A549 treated with AZD2906 at 1 μM for 4 hours (cell line): ENCODE measurements at places on chromosomes 12 and 14. TPM values are rescaled to one million over a fixed set of nuclear protein-coding genes. Genes with fewer than 3 reads are reported as not detected.

Gene ITGB7
- 0.22 to 0.46 TPM (median 0.36 TPM) in 5 replicates for total RNA-seq

Gene GALNT16
- total RNA-seq = 2.6 to 3.1 TPM (median 2.7 TPM) in 5 replicates

Gene STXBP6
- total RNA-seq = 2.4 to 3.1 TPM (median 2.7 TPM) in 5 replicates

Gene KLRC2
- 1.3 to 2.2 TPM (median 2.0 TPM) in 5 replicates for total RNA-seq

Gene TMEM229B
- 0.17 to 0.32 TPM (median 0.19 TPM) in 5 replicates for total RNA-seq

Gene PRB2
- not detected in 5 replicates for total RNA-seq

Gene ABCC9
- total RNA-seq = 0.01 to 0.03 TPM (median 0.01 TPM) in 4 of 5 replicates, not detected in the other

Gene SIX1
- 5.7 to 7.5 TPM (median 6.9 TPM) in 5 replicates for total RNA-seq

Gene PPM1H
- 6.2 to 9.5 TPM (median 6.7 TPM) in 5 replicates for total RNA-seq

Gene RNU4-1
- 97.7 TPM in 1 of 5 replicates, not detected in the others for total RNA-seq

Gene GLIPR1L1
- total RNA-seq = not detected in 5 replicates

Gene ERP27
- total RNA-seq = not detected in 5 replicates

Gene RHEBL1
- 3.2 to 5.1 TPM (median 4.1 TPM) in 5 replicates for total RNA-seq

Gene DCTN2
- 119 to 184 TPM (median 123 TPM) in 5 replicates for total RNA-seq

Gene CTSG
- not detected in 5 replicates for total RNA-seq

Gene ZBTB25
- total RNA-seq = 3.8 to 5.7 TPM (median 5.2 TPM) in 5 replicates

Gene REP15
- 0.14 to 0.52 TPM (median 0.30 TPM) in 5 replicates for total RNA-seq

Gene LYZ
- 0.07 to 0.72 TPM (median 0.08 TPM) in 3 of 5 replicates, not detected in the others for total RNA-seq

Gene SELPLG
- total RNA-seq = 0.79 to 1.1 TPM (median 0.94 TPM) in 5 replicates

Gene FOXJ2
- total RNA-seq = 7.4 to 10.3 TPM (median 9.3 TPM) in 5 replicates

Gene ANKRD33
- total RNA-seq = 0.05 to 0.11 TPM (median 0.07 TPM) in 4 of 5 replicates, not detected in the other

Gene SLC10A1
- not detected in 5 replicates for total RNA-seq

Gene WSCD2
- not detected in 5 replicates for total RNA-seq

Gene L2HGDH
- 8.5 to 12.0 TPM (median 9.9 TPM) in 5 replicates for total RNA-seq

Gene SLC7A8
- 1.8 to 2.8 TPM (median 1.9 TPM) in 5 replicates for total RNA-seq

Gene PPP4R4
- total RNA-seq = 0.36 to 0.48 TPM (median 0.44 TPM) in 5 replicates

Gene GLIPR1L2
- 0.14 to 0.24 TPM (median 0.17 TPM) in 4 of 5 replicates, not detected in the other for total RNA-seq

Gene TTC6
- 0.12 to 0.45 TPM (median 0.34 TPM) in 5 replicates for total RNA-seq

Gene SPTB
- 1.4 to 1.7 TPM (median 1.5 TPM) in 5 replicates for total RNA-seq

Gene KLRC1
- total RNA-seq = not detected in 5 replicates

Gene SLC25A21
- total RNA-seq = 0.68 to 1.2 TPM (median 0.87 TPM) in 5 replicates

Gene SMCO2
- 0.09 to 0.18 TPM (median 0.10 TPM) in 3 of 5 replicates, not detected in the others for total RNA-seq

Gene CLEC4E
- 0.16 to 0.66 TPM (median 0.22 TPM) in 5 replicates for total RNA-seq

Gene PIWIL1
- total RNA-seq = 0.05 to 0.14 TPM in 2 of 5 replicates, not detected in the others

Gene MSRB3
- total RNA-seq = 20.4 to 22.6 TPM (median 22.4 TPM) in 5 replicates

Gene TSPAN11
- total RNA-seq = 0.04 to 0.11 TPM (median 0.06 TPM) in 5 replicates

Gene MANSC4
- total RNA-seq = not detected in 5 replicates

Gene TMEM253
- total RNA-seq = 0.44 to 1.1 TPM (median 0.65 TPM) in 5 replicates

Gene LRRC10
- total RNA-seq = not detected in 5 replicates

Gene KRT77
- total RNA-seq = not detected in 5 replicates

Gene INF2
- 73.0 to 125 TPM (median 121 TPM) in 5 replicates for total RNA-seq

Gene IKZF4
- total RNA-seq = 2.0 to 3.0 TPM (median 2.5 TPM) in 5 replicates

Gene IL22
- total RNA-seq = not detected in 5 replicates
